ENCODE measurements at places on chromosomes 11 and 22.

DNA sequence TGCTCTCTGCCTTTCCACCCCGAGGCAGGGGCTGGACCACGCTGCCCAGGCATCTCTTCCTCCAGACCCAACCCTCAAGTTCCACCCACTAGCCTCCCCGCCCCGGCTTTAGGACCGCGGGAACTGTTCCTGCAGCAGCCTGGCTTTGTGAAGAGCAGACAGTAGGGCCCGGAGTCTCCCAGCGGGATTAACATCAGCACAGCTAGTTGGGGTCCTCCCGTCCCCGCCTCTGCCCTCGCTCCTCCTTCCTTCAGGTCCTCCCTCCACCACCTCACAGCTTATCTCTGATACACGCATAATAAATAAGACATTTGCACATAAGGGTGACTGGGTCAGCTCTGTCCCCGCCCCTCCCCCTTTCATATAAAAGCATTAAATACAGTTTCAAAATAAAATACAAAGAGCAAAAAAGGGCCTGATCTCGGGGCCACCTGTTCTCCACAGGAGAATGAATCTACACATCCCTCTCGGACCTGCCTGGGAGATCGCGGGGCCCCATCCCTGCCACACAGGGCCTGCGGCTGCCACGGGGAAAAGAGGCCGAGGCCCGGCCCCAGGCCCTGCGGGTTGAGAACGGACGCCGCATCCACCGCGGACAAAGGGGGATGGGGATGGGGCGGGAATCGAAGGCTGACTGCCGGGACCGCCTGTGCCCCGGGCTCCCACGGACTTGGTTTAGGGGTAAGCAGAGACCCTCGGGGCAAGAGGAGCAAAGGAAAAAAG is 6.5 kb downstream of the ZFTA start:
- no peak for DNase-seq

- no peak for DNase-seq
Measured at GRCh38 chr22:26573026-26573662, 16.8 kb downstream of the TPST2 start.

GRCh38 chr11:120404495-120404894 is 68.3 kb downstream of the ARHGEF12 start:
- no peak for DNase-seq

- DNase-seq: no peak
Measured at GRCh38 chr11:111324277-111324720, 26.0 kb downstream of the POU2AF3 start.

DNA sequence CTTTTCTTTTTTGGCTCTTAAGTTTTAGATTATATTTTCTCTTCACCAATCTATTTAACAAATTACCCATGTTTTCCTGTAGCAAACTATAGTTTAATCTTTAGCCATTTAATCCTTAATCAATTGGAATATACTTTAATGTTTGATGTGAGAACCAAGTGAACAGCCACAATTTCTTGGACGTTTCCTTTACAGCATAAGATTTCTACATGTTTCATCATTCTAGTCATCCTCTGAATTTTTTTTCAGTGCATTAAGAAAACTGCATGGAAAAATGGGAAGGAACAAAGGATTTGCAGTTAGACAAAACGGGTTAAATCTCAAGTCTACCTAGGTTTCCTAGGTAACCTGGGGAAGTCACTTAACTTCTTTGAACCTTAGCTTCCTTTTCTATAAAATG is 507.1 kb upstream of the CCDC90B start:
- DNase-seq: no peak

GRCh38 chr11:86015699-86016098 is 53.2 kb downstream of the PICALM start:
- DNase-seq: no peak

- no peak for DNase-seq
Measured at GRCh38 chr22:37716708-37717107, 19.9 kb downstream of the TRIOBP start.

DNA sequence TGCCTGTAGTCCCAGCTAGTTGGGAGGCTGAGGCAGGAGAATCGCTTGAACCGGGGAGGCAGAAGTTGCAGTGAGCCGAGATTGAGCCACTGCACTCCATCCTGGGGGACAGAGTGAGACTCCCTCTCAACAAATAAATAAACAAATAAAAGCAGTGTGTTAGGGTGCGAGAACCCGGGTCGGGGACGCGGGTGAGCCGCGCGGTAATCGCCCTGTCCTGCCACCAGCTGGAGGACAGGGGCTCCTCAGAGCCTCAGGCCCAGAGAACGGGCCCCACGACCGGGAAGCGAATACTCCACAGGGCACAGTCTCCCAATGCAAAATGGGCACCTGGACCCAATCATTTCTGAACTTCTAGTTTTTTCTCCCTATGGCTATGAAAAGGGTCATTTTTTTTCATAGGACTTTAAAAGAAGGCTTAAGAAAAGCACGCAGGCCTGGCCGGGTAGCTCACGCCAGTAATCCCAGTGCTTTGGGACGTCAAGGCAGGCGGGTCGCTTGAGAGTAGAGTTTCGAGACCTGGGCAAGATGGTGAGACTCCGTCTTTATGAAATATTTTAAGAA is 744 bp upstream of the MCM5 start:
- no peak for DNase-seq

- DNase-seq: no peak
Measured at GRCh38 chr22:38713921-38714320, 8.2 kb downstream of the GTPBP1 start.

GRCh38 chr11:102620818-102621561 is 4.1 kb downstream of the MMP20 start:
- DNase-seq: no peak

GRCh38 chr22:27134315-27134701 is 476.9 kb downstream of the MIAT start:
- peak; percentile 4 for DNase-seq

DNA sequence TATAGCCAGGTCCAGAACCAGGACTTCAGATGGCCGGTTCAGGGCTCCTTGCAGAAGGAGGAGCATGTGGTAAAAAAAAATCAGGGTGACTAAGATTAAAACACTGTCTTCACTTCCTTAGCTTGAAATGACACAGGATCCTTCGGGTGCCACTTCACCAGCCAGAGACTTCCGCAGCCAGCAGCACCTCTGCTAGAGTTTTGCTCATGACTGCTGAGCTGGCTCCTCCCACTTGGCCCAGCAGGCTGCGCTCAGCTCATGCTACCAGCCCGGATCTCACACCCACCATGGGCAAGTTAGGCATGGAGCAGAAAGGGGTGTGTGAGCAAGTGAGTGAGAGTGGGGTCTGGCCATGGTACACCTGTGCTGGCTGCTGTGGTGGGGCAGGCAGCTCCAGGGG is 6.6 kb upstream of the MS4A18 start:
- DNase-seq: no peak

- DNase-seq: no peak
Measured at GRCh38 chr11:1853376-1854131, 670 bp downstream of the LSP1 start.

DNA sequence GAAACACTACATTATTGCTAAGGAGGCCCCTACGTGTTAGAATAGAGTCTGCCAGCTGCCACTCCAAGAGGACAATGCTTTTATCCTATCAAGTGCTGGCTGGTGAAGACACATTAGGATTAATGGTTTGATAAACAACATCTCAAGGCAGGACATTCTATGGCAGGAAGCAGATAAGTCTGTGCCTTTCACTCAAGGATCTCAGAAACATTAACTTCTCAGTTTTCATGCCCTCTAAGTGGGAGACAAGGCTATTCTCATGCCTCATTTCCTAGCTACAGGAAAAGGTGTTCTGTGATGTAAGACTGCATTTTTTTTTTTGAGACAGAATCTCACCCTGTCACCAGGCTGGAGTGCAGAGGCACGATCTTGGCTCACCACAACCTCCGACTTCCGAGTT is 23.5 kb upstream of the TIMP3 start:
- no peak for DNase-seq

- DNase-seq: no peak
Measured at GRCh38 chr11:75346912-75347647, 4.4 kb downstream of the ARRB1 start.

Data from stimulated activated CD8-positive, alpha-beta memory T cell treated with anti-CD3 and anti-CD28 coated beads, Interleukin-4, amount 100 ng/mL, for 24 hours (primary cell).